ENCODE measurements at places on chromosomes 12 and 14.

DNA sequence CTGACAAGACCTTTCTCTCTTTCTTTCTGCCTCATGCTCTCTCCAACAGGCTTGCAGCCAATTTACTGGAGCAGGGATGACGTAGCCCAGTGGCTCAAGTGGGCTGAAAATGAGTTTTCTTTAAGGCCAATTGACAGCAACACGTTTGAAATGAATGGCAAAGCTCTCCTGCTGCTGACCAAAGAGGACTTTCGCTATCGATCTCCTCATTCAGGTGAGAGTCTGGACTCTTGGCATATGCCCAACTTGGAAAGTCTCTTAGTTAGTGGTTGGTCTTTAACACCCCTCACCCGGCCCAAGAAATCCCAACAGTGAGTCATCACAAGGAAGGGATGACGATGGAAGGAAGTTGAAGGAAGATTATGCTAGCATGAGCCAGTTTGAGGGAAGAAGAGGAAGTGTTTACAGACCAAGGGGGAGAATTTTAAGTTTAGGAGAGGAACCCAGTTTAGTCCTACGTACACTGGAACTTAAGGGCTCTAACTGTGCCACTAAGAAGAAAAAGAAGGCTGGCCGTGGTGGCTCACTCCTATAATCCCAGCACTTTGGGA lies 189.7 kb downstream of the ETV6 start:
- peak; percentile 96 for DNase-seq

DNA sequence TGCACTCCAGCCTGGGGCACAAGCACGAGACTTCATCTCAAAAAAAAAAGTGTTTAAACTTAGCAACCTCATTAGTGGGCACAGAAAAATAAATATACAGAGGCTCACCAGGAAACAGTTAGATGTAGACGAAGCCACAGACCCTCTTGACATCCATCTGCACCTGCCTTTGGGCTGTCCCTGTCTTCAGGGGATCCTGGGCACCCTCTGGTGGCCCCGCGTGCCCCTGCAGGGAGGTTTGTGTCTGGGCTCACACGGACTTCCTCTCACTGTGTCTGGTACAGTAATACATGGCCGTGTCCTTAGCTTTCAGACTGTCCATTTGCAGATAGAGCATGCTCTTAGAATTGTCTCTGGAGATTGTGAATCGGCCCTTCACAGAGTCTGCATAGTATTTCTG lies 916.5 kb downstream of the TMEM121 start:
- no peak for DNase-seq

- DNase-seq: no peak
Measured at GRCh38 chr14:32104803-32105202, 27.7 kb downstream of the ARHGAP5 start.

GRCh38 chr14:104342435-104343293 lies 204.3 kb downstream of the KIF26A start:
- no peak for DNase-seq

DNA sequence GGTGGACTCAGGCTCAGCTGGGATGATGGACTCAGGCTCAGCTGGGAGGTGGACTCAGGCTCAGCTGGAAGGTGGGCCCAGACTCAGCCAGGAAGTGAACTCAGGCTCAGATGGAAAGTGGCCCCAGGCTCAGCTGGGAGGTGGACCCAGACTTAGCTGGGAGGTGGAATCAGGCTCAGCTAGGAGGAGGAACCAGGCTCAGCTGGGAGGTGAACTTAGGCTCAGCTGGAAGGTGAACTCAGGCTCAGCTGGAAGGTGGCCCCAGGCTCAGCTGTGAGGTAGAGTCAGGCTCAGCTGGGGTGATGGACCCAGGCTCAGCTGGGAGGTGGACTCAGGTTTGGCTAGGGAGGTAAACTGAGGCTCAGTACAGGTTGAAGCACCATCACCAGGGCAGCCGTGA lies 21.8 kb upstream of the C14orf180 start:
- no peak for DNase-seq

DNA sequence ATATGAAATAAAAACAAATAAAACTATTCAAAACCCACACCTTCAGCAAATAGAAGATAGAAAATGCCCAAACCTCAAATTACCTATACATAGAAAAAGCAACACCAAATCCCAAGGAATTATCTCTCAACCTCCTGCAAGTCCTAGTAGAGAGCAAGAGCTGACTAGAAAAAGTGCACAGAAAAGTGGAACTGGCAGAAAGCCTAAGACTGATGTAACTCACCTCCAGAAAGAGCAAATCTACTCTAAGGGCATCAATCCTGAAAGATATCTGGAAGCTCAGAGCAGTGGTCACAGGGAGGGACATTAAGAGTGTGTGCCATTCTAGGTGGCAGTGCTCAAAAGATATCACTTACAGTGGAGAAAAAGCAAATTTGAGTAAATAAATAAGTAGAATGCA lies 62.1 kb upstream of the PLEKHG7 start:
- no peak for DNase-seq

GRCh38 chr12:116910645-116911451 lies at the start of gene FBXW8:
Gene FBXW8 (plus strand): TSS chr12:116910950. CDS start chr12:116911038, 88 bp downstream.
- DNase-seq: peak; percentile 15

DNA sequence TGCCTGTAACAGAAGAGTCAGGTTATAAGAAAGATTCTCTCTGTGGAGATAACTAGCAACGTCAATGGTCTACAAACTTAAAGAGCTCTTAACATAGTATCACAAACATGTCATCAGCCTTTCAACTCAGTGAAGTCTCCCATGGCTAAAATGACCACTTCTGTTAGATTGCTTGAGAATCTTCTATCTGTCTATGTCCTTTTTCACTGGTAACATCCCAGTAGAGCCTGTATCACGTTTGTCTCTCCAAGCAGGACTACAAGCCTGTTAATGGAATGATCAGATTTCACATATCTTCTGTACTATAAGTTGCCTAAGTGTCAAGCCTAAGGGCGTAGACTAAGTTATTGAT lies 50.7 kb downstream of the SLC2A13 start:
- no peak for DNase-seq

DNA sequence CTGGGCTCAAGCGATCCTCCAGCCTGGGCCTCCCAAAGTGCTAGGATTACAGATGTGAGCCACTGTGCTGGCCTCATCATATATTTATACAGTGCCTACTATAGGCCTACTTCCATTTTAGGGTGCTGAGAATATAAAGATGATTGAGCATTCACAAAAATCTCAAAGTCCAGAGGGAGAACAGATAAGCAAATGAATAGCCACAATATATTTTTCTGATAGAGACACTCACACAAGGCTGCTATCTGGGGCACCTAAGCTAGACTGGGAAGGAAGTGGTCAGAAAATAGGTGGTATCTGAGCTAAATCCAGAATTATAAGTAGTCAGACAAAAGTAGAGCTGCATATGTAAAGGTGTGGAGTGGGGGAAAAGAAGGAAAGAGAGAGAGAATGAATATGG lies 21.6 kb downstream of the PKP2 start:
- DNase-seq: no peak

- peak; percentile 78 for DNase-seq
Measured at GRCh38 chr14:36507847-36508417, 12.1 kb downstream of the NKX2-1 start.

- peak; percentile 10 for DNase-seq
Measured at GRCh38 chr12:121184425-121184824, 25.5 kb upstream of the P2RX4 start.

DNA sequence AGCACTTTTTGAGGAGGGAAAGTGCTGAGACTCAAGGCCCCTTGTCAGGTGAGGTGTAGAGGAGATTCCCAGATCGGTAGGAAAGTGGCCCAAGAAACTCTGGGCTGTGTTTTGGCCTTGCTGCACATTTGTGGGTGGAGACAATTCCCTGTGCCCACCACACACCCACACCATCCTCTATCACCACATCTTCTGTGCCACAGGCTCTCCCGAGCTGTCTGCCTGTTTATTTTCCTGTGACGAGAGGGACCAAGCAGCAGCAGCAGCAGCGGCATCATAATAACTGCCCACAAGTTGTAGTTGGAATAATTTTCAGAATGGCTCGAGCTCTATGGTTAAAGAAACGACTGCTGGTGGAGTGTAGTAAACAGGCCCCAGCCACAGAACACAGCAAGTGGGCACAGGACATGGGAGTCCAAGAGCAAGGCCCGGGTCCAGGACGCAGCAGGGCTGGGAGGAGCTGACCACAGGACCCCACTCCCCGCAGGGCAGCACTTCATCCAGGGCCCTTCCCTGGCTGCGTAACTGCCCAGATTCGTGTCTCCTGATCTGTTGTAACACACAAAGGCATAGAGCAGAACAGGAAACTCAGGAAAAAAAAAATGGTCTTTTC lies 55.6 kb upstream of the BCL2L14 start:
- DNase-seq: no peak

DNA sequence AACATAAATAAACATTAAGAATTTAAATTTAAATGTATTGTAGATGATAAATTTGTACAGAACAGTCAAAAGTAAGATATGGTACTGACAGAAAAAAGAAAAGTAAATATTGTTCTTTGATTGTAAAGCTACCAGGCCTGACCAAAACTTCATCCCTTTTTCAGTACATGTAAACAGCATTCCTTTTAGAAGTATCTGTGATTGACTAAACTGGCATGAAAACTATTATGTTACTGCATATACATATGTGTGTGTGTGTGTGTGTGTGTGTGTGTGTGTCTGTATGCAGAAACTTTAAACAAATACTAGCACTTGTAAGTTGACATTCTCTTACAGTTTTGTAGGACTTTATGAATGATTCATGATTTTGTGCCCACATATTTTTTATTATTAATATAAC lies 270.9 kb downstream of the C12orf50 start:
- no peak for DNase-seq

DNA sequence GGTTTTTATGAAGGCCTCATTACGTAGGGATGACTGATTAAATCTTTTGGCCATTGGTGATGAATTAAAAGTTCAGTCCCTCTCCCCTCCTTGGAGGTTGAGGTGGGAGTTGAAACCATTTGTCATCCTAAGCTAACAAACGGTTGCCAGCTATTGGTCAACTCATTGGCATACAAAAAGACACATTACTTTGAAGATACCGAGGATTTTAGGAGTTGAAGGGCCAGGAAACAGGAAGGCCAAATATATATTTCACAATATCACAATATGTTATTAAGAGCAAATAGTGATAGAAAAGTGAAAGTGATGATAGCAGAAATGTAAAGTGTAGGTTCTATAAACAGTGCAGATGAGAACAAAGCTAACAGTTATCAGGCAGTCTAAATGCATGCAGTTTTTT lies 24.4 kb downstream of the RCOR1 start:
- DNase-seq: no peak

- no peak for DNase-seq
Measured at GRCh38 chr12:91021076-91021475, 16.3 kb upstream of the EPYC start.

GRCh38 chr14:64705381-64706118 lies 1.3 kb downstream of the PLEKHG3 start:
- DNase-seq: no peak

- DNase-seq: no peak
Measured at GRCh38 chr14:87139299-87139698, 853.7 kb downstream of the GALC start.

GRCh38 chr14:105476097-105476830 lies 1.6 kb downstream of the CRIP2 start:
- DNase-seq: peak; percentile 89

GRCh38 chr14:75442642-75443041 lies 14.8 kb downstream of the JDP2 start:
- no peak for DNase-seq

GRCh38 chr12:56103823-56104108 lies 593 bp upstream of the PA2G4 start:
- DNase-seq: no peak

DNA sequence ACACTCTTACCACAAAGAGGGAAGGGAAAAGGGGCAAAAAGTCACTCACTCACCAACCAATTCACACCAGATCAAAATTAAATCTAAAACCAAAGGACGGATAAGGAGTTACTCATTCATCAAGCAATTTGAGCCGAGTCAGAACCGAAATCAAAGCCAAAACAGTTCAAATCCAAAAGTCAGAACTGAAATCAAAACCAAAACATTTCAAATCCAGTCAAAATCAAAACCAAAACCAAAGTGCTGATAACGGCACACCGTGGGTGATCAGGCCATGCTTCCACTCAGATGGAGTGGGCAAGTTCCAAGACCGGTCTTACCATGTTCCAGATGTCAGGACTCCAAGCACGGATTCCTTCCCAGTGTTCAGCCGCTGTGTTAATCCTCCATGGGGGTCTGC lies 139.5 kb downstream of the SLC38A6 start:
- DNase-seq: no peak

DNA sequence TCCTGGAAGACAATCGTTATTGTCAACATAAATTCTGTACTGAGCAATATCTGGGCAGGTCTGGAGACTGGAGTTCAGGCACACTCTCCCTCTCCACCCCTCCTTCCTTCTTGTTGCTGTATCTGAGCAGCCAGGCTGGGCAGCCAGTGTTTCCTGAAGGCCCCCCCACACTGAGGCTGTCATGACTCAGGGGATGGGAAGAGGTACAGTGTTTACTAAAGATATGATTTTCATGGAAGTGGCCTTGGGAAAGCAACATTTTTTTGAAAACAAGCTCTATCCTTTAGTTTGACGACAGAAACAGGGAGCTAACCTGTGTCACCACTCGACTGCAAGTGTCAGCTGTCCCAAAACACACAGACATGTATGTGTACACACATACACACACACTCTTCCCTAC lies 1485.4 kb upstream of the TMEM132C start:
- DNase-seq: no peak

DNA sequence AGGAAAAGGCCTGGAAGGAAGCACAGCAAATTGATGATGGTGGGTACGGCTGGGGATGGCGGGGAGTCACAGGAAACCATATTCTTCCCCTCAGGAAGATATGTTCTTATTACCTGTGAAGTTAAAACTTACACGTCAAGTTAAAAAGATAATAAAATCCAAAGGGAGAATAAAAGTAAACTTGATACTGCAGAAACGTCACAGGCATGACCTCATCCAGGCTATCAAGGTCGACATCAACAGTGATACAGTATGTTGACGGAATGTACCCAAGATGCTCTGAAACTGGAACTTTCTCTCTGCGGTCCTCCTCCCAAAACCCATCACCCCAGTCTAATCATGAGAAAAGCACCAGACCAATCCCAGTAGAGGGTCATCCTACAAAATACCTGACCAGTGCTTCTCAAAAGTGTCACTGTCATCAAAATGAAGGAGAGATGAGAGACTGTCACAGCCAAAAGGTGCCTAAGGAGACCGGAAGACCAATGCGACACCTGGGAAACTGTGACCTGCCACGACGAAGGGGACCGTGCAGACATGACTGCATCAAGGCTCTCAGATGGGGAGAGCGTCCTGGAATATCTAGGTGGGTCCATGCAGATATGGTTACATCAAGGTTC lies 74.6 kb downstream of the SCARB1 start:
- no peak for DNase-seq

- no peak for DNase-seq
Measured at GRCh38 chr12:26247873-26248272, 52.5 kb downstream of the SSPN start.

- no peak for DNase-seq
Measured at GRCh38 chr12:108210001-108210400, 80.9 kb downstream of the WSCD2 start.

DNA sequence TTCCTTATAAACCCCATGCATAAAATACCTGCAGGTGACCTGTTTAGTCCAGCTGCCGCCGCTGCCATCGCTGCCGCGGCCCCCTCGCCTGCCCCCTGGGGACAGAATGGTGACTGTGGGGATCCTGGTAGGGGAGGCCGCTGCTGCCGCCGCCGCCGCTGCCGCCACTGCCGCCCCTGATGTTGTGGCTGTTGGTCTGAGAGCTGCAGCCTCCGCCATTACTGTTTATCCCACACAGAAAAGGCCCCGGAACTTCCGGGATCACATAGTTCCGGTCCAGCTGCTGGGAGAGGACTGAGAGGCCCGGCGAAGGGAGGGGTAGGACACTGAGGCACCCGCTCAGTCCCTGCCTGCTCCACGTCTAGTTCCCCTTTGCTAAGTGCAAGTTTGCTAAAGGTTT lies 244.9 kb downstream of the C12orf50 start:
- no peak for DNase-seq

- no peak for DNase-seq
Measured at GRCh38 chr12:1657688-1658087, 28.7 kb downstream of the WNT5B start.

All from DMS79 (cell line).